ENCODE measurements at places on chromosomes 7 and 10.

- DNase-seq: no peak
Observed at GRCh38 chr10:124904796-124905195, 37.1 kb upstream of the ZRANB1 start.

DNA sequence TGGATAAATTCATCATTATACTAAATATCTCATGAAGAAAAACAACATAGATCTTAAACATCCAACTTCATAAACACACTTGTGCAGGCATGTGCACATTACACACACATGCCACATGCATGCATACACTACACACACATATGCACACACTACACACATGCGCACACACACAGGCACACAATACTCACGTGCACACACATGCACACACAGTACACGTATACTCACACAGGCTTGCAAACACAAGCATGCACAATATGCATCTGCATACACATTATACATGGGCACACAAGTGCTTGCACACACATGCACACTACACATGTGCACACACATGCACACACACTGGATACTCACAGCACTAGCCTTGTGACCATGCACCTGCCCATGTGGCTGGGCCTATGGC lies 105.2 kb downstream of the ADARB2 start:
- DNase-seq: no peak

GRCh38 chr7:94655848-94656657 lies at the start of gene SGCE:
Gene SGCE (minus strand): TSS chr7:94656133. CDS start chr7:94656098, 35 bp downstream.
- peak; percentile 84 for DNase-seq

DNA sequence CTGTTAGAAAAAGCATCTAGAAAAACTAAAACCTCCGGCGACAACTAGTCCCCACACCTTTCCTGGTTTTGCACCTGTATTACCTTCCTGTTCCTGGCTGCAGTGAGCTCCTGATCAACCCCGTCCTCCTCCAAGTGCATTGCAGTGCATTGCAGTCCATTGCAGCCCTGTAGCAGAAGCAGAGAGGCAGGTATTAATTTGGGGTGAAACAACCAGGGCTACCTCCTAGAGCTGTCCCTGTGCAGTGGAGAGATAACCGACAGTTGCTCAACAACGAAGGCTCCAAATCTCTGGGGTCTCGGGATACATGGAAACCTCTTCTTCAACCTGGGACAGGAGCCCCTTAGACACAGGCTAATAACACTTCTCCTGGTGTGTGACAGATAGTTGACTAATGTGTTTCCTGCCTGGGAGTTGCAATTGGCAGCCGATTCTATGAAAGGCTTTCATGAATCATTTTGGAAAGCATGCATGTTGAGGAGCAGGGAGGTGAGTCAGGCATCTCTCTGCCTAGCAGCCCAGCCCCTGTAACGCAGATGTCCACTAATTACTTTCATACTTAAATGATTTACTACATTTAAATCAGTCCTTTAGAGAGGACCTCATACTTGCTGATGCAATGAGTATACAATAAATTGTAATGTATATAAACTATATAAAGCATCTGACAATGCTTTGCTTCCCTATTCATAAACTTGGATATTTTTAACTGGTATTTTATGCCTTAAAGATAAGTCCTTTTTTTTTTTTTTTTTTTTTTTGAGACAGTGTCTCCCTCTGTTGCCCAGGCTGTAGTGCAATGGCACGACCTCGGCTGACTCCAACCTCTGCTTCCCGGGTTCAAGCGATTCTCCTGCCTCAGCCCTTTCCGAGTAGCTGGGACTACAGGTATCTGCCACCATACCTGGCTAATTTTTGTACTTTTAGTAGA lies 59.0 kb downstream of the PRR15 start:
- DNase-seq: no peak

DNA sequence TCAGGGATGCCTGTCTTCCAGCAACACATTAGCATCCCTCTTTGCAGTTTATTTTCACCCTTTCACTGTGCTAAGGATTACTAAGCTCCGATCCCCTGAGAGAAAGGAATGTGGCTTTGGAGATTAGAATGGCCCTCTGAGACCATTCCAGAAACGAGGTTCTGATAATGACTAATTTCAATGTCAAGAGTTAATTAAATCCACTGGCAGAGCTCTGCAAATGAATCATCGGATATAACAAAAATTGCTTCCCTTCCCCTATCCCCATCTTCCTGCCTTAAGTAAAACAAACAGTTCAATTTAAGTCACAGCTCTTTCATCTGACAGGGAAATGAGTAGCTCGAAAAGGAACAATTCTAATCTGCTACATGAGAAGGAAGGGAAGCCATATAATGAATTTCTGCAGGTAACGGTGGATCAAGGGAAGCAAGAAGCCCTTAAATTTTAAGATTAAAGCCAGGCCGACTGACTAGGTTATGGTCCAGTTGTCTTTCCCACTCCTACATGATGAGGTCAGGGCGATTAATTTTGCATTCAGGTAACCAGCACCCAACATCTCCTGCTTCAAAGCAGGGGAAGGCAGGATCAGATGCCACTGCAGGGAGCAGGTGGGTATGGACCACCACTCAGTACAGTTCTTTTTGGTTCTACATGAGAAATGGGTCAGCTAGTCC lies 50.5 kb downstream of the MALSU1 start:
- no peak for DNase-seq

DNA sequence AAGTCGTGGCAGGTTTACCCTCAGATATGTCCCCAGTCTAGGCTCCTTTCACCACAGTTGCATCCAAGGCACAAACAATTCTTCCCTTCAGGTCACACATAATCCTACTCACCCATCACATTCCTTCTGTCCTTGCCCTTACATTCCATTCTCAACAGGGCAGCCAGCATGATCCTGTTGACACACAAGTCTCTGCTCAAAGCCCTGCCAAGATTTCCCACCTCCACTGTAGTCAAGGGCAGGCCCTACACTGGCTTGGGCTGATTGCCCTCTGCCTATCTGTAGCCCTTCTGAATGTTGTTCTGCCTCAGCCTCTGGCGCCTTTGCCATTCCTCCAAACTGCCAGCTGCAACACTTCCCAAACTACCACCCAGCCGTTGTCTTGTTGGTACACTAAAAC lies 187.9 kb upstream of the AKR1E2 start:
- no peak for DNase-seq

GRCh38 chr10:17026686-17027485 lies 102.7 kb downstream of the CUBN start:
- no peak for DNase-seq

- no peak for DNase-seq
Observed at GRCh38 chr10:49435225-49435624, 39.3 kb upstream of the DRGX start.

DNA sequence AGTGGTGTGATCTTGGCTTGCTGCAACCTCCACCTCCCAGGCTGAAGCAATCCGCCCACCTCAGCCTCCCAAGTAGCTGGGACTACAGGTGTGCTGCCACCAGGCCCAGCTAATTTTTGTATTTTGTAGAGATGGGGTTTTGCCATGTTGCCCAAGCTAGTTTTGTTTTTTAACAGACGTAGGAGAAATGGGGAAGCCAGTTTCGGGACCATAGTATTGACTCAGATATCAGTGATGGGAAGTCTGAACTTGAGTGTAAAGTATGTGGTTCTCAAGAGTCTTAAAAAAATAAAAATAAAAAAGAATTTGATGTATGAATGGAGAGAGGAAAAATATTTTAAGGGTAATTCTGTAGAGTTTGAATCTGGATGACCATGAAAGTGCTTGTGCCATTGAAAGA lies 34.2 kb downstream of the SP4 start:
- no peak for DNase-seq

- no peak for DNase-seq
Observed at GRCh38 chr7:128729494-128729893, 9.7 kb upstream of the CALU start.

DNA sequence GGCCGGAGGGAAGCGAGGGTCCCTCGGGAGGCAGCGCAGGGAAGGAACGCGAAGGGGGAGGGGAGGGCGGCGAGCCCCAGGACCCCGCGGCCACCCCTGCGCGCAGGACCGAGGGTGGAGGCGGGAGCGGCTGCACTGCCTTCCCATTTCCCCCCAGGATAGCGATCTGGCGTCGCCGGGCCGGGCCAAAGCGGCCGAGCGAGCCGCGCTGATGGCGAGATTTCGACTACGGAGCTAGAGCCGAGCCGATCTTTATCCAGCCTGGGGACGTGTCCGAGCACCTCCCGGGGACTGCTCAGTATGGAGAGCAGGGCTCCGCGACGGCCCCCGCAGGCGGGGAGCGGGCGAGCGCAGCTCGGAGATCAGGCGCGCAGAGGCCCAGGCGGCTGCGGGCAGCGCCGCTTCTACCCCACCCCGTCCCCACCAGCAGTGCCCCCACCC lies 590 bp upstream of the CRTAC1 start:
- DNase-seq: peak; percentile 31

- DNase-seq: no peak
Observed at GRCh38 chr10:129869596-129870473, 94.2 kb downstream of the EBF3 start.

DNA sequence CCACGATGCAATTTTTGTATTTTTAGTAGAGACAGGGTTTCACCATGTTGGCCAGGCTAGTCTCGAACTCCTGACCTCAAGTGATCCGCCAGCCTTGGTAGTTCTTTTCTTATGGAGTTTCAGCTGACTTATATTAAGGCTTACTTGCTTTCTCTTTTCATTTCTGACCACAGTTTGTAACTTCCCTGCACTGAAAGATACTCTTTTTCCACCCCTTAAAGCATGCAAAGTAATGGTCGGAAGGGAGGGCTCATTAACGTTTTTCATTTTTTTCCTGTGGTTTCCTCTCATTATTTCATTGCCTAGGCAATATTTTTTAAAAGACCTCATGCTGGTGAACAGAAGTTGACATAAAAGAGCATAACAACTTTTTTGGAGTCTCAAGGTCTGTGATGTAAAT lies 27.0 kb downstream of the ADRB1 start:
- DNase-seq: no peak

- no peak for DNase-seq
Observed at GRCh38 chr10:94680544-94680943, 3.0 kb upstream of the CYP2C18 start.

GRCh38 chr10:104209575-104210198 lies 22.5 kb downstream of the CFAP43 start:
- peak; percentile 78 for DNase-seq

DNA sequence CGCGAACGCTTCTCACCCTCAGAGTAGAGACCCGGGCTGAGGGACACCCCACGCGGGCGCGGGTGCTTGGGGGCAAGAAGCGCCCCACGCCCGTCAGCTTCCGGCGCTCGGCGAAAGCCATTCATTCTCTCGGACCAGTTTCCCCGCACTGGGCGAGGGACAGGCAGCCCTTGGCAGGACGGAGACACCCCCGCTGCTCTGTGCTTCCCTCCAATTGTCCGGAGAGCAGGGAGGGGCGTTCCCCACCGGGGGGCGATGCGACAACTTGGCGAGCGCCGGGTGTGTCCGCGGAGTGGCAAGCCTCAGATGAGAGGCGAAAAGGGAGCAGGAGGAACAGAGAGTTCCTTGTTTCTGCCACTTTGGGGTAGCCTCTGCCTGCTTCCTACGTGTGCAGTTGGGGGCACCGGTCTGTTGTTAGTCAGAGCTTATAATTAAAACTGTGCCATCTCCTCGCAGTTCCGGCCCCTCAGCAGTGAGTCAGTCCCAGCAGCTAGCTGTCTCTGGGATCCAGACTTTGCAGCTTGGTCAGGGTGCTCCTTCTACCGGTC lies 1.7 kb downstream of the GPR158 start:
- peak; percentile 63 for DNase-seq

- no peak for DNase-seq
Observed at GRCh38 chr10:129912166-129912917, 51.7 kb downstream of the EBF3 start.

DNA sequence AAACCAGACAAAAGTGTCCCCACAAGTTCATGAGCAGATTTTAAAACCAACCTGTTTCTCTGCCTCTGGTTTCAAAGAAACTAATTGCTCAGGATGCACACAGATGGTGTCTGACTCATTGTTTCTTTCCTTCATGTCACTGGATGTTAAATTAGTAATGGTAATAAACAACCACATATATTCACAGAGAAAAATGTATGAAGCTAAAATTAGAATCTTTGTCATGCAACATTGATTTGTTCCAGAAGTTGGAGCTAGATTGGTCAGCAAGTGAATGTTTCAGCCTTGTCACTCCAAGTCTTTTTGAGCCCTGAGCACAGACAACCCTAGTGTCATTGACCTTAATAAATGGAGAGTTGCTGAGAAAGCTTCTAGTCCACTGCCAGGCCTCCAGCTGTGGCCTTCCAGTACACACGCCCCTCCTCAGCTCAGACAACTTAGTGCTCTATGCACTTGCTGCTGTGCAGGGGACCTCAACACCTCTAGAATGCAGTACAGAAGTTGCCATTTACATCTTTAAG lies 175.9 kb downstream of the CCDC71L start:
- DNase-seq: no peak

DNA sequence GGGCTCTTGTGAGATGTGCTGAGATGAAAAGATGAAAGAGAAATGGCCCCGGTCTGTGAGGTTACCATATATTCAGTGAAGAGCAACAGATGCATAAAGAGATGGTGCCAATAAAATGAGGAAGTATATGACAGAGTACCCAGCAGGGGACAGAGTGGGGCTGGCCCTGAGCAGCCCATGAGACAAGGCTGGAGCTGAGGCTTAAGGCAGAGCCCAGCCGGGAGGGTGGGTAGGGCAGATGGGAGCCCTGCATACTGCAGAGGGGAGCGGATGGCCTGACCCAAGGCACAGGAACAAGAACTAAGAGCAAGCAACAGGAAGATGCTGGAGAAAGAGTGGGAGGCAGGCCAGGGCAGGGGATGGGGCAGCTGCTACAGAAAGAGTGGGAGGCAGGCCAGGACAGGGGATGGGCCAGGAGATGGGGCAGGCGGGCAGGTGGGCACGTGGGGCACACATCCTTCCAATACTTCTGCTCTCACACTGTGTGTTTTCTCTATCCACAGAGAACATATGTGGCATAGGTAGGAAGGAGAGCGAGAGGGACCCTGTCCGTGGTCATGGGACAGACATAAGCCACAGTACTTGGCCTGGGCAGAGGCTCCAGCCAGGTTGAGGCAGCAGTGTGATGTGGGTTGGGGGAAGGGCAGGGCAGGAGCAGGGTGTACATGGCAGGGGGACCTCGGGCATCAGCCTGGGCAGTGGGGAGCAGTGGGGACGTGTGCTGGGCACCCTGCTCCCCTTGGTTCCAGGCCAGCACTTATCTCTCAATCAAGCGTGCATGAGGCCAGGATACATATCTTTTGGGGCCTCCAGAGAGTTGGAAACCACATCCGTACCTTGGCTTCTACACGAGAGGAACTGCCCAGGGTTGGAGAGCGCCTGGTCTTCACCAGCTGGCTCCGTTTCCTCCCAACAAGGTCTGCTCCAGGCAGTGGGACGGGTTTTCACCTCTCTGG lies 91.6 kb upstream of the IKZF1 start:
- no peak for DNase-seq

DNA sequence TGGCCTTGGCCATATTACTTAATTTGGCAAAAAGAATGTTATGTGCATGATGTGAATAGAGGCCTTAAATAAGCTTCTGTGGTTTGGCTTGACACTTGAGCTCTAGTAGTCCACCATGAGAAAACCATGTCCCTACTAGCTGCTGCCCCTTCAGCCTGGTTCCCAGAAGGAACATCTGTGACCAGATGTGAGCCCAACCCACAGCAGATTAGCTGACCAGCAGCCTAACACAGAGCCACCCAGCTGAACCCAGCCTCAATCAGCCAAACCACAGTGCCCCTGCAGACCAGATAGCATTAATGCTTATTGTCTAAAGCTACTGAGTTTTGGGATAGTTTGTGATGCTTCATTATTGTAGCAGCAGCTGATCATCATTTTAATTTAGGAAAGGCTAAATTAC lies 16.6 kb downstream of the JAZF1 start:
- no peak for DNase-seq

- no peak for DNase-seq
Observed at GRCh38 chr10:44199267-44199666, 185.6 kb downstream of the CXCL12 start.
